ENCODE measurements at places on chromosomes 5 and 9.

- DNase-seq: peak; percentile 53
Observed at GRCh38 chr5:6583049-6583880, 49.6 kb downstream of the NSUN2 start.

DNA sequence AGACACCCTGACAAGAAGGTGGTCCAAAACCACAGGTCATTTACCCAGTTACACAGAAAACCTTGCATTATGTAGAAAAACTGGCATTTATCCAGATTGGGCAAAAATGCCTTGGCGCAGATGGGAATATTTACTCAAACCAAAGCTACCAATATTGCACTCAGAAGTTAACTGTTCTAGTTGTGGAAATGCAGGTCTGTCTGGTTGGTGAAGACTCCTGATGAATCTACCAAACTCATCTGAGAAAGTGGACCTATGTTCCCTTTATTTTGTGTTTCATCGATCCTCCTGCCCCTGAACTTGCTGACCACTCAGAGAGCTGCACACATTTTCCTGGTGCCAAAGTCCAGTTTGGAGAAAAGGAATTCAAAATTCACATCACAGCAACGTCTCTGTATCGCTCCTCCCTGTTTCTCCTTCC lies 85.2 kb upstream of the ALDH1A1 start:
- no peak for DNase-seq

GRCh38 chr9:29701559-29701958 lies 2128.3 kb upstream of the C9orf72 start:
- no peak for DNase-seq

GRCh38 chr5:134146651-134147518 lies 29.9 kb downstream of the SKP1 start:
- DNase-seq: no peak

- DNase-seq: no peak
Observed at GRCh38 chr5:76703707-76704106, 12.2 kb upstream of the F2R start.

DNA sequence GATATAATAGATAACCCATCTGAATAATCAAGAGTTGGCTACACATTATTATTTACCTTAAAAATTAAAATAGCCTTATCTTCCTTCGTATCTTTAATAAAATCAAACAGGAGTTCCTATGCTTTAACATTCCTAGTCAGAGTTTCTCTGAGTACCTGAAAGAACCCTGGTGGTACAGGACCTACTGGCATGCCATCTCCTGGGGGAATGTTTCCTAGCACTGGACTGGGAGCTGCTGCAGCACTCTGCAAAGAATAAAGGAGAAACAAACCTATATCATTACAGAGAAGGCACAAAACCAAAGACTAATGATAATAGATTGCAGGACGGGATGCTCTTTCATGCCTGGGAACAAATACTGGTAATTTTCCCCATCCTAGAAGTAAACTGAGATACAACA lies 119.5 kb upstream of the ACOT12 start:
- DNase-seq: no peak

GRCh38 chr9:87671478-87671877 lies 54.4 kb upstream of the CTSL start:
- peak; percentile 19 for DNase-seq

- DNase-seq: no peak
Observed at GRCh38 chr9:31542384-31543055, 841.9 kb upstream of the ACO1 start.

GRCh38 chr5:59814537-59814872 lies 79.0 kb downstream of the PDE4D start:
- DNase-seq: no peak

- no peak for DNase-seq
Observed at GRCh38 chr9:129111528-129112151, 425 bp downstream of the PTPA start.

DNA sequence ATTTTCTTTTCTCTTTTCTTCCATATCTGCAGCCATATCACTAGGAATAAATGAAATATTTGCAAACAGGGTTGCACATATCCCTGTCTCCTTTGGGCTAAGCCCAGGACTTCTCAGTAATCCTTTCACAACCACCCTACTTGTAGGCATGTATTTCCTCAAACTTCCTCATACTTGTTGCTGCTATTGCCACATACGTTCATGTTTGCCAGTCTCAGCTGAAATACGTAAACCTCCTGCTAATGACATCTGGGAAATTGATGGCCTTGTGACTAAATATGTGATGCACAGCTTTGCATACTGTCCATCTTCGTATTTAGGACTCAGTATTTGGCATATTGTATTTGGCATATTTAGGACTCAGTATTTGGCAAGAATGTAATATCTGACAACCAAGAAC lies 224.6 kb downstream of the PLK2 start:
- no peak for DNase-seq

DNA sequence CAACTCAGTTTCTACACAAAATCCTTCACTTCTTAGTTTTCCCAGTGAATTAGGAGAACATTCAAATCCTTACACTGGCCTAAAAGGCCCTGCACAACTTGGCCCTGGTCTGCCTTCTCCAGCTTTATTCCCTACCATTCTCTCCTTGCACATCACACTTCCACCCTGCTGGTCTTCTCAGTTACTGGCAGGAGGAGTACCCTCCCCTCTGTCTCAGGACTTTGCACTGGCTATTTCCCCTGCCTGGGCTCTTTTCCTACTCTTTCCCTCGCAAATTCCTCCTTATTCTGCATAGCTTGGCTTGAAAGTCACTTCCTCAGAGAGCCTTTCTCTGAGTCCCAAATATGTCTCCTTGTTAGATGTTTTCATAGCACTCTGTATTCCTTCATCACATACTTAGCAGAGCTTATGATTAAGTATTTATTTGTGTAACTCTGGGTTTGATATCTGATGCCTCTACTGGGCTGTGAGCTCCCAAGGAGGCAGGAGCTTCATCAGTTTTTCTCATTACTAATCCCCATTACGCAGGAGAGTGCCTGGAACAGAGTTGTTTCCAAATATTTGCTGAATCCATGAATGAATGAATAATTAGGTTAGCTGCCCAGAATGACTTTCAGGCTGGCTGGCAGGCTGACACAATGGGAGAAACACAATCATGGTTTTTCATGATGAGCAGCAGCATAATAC lies 159.8 kb upstream of the KLF9 start:
- DNase-seq: peak; percentile 93

GRCh38 chr5:143679777-143680176 lies 132.2 kb upstream of the HMHB1 start:
- DNase-seq: no peak

- no peak for DNase-seq
Observed at GRCh38 chr9:14766299-14766698, 43.8 kb upstream of the CER1 start.

DNA sequence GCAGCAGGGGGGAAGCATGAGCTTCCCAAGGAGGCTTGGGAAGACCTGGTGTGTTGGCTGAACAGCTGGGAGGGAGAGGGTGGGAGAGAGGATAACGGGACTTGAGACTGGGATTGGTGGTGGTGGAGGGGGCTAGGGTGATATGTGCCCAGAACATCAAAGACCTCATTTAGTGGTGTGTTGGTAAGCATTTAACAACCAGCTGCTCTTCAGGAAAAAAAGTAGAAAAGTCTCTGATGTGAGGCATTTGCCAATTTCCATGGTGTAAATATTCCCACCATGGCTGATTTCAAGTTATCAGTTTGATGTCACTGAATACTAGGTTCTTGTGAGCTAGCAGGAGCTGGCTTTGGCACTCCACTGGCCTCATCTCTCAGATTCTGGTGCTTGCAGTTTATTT lies 170.8 kb downstream of the MACROH2A1 start:
- no peak for DNase-seq

DNA sequence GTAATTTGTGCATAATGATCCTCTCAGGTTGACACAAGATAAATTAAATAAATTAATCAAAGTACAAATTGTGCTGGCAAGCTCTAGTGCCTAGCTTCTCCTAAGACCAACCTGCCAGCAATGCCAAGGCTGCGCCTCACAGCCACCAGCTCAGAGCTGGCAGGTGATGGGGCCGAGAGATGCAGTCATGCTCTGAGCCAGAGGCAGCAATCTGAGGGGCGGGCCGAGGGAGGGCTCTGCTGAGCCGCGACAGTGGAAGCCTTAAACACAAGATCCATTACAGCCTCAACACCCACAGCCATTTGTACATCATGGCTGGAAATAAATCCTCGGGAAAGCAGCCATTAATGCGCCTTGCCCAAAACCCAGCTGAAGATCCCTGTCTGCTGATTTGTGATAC lies 20.3 kb downstream of the MED27 start:
- DNase-seq: no peak

- DNase-seq: no peak
Observed at GRCh38 chr5:151820271-151820670, 48.5 kb downstream of the G3BP1 start.

- no peak for DNase-seq
Observed at GRCh38 chr5:154193701-154194121, 3.2 kb downstream of the GALNT10 start.

GRCh38 chr5:31569068-31569467 lies 37.0 kb downstream of the C5orf22 start:
- DNase-seq: no peak

- DNase-seq: no peak
Observed at GRCh38 chr5:110832683-110833082, 93.9 kb downstream of the SLC25A46 start.

GRCh38 chr5:32278406-32278805 lies 34.3 kb downstream of the MTMR12 start:
- no peak for DNase-seq

DNA sequence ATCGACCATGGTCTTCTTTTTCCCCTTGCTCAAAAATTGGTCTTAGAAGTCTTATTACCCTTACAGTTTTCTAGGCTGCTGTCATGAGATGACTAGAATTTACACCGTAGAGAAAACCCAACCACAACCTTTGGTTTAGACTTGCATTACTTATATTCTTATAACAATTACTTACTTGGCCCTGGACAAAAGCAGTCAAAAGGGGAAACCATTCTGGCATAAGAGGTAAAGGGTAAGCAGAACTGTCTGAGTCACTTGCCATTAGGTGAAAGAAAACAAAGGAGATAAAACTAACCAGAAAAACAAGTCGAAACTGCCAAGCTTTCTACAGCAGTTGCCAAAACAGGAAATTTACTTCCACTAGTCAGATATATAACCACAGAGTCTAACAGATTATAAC lies 17.9 kb downstream of the TMEM245 start:
- DNase-seq: no peak

DNA sequence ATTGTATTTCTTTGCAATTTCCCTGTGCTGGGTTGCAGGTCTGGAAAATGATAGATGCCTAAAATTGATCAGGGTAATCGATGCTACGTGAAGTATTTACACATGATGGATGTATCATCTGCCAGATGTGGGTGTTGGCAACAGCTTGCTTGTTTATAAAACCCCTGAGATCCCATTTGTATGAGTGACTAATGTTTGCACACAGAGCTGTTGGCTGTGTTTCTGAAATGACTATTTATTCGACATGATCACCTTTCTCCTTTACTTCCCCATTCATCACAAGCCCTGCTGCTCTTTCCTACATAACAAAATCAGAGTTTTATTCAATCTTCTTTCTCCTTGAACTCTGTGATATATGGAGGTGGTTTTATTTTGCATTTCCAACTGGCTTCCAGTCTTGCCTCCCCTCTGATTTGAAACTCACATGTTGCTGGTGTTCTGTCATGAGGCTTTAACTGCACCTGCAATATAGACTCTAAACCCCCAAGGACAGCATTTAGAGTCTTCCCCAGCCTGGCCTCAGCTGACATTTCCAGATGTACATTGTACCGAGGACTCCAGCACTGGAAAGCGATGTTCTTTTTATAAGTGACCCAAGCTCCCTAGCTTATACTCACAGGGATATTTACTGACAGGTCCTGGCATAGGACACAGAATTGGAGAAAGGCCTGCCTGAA lies 50.7 kb upstream of the SHB start:
- DNase-seq: no peak

DNA sequence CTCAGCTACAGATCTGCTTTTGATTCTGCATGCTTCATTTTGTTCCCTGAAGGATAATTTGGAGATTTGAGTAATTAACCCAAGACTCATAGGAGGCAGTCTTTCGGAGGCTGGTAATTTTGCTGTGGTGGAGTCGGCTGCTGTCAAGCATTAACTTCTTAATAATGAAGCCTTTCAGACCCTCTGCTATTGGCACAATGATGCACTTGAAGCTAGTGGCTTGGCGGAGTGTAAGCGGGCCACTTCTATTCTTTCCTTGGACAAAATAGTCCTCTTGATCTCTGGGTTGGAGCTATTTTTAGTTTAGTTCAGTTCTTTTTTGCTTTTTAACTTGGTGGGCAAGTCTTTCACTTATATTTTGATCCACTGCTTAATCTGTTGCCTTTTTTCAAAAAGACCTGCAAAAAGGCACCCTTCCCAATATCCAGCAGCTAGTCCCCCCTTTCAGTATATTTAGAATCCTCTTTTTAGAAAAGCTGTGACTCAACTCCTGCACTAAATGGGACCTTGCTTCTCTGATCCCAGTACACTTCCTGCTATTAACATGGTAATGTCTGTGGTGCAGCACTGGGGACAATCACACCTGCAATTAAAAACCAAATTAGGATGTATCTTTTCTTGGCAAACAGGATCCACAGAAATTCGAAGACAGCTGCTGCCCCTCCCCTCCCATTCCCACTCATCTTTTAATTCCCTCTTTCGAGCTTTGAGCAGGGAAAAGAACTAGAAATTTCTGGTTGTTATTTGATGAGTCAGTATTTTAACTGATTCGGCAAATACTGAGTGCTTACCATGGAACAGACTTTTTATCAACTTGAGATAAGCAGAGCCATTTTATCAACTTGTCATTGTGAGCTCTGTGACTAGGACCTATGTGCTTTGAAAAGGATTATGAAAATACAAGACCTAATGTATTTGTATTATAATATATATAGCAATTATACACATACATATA lies 169.4 kb upstream of the ANKRD55 start:
- no peak for DNase-seq

- DNase-seq: peak; percentile 53
Observed at GRCh38 chr9:97316904-97317303, 9.4 kb downstream of the CCDC180 start.

DNA sequence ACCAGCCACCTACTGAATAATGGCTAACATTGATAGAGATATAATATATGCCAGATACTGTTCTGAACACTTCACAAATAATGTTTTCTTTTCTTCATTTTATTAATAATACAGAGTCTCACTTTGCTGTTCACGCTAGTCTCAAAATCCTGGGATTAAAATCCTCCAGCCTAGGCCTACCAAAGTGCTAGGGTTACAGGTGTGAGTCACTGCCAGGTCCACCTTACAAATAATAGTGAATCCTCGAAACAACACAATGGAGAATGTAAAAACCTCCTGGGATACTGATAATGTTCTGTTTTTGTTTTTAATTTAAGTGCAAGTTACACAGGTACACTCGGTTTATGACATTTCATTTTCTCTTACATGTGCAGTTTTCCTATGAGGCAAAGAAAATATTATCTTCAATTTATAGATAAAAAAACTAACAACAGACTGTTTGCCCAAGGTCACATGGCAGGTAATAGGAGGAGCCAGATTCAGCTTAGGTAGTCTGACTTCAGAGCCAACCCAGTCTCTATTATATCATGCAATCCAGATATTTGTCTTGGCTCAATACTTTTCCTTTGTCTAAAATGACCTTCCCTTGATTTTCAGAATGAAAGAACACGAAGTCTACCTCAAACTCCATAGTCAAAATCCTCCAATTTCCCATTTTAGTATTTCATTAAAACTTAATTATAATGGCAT lies 7.8 kb downstream of the ZFR start:
- no peak for DNase-seq

- no peak for DNase-seq
Observed at GRCh38 chr9:20357037-20357432, 265.3 kb downstream of the MLLT3 start.

- no peak for DNase-seq
Observed at GRCh38 chr9:86352440-86353077, 1.7 kb downstream of the TUT7 start.

Measured in esophagus muscularis mucosa (tissue), 4 donors.